ENCODE measurements at places on chromosomes 16 and 17.

DNA sequence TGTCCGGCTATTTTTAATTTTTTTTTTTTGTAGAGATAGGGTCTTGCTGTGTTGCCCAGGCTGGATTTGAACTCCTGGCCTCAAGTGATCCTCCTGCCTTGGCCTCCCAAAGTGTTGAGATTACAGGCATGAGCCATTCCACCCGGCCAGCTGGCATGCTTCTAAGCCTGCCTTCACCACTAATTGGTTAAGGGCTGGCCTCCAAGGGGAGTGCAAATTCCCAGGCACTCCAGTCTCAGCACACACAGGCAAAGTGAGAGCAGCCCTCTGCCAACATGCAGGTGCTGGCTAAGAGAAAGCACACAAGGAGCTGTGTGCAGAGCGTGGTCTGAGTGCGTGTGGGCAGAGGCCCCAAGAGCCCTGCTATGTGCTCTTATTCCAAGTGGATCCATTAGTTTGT, 149.8 kb upstream of the HS3ST2 start:
- no peak for DNase-seq

GRCh38 chr16:70573451-70574121, 50.0 kb downstream of the SF3B3 start:
- peak; percentile 46 for DNase-seq

DNA sequence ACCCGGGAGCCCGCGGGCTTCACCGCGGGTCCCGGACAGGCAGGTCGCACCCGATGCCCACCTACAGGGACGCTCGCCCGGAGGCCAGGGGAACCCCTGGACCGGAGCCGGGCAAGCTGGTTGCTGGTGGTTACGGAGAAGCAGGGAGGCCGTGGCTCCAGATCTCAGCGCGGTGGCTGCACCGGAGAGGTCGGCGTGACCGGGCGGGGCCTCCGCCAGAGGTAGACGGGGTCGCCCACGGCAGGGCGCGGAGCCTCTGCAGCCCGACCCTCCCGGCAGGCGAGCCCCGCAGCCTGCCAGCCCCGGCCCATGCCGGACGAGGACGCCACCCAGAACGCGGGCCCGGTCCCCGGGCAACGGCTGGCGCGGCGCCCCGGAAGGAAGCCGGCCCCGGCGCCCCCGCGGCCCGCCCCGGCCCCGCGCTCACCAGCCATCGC, 341 bp downstream of the PCYT2 start:
- DNase-seq, result no peak

GRCh38 chr17:77597418-77598240, 360.9 kb upstream of the TNRC6C start:
- DNase-seq, result no peak

DNA sequence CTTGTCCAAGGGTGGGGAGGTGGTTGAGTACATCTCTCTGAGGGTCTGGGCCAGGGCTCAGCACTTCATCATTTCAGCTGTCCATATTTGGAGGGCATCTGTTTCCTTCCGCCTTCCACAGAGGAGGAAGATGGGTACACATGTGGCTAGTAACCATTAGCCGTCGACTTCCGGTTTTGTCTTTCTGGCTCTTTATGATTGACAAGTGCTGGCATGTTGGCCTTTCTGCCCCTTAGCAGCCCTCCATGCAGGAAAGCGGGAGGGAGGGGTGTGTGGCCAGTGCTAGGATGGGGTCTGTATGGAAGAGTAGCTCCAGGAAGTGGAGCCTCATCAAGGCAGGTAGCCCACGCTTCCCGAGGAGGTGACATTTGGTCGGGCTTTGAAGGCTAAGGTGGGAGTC, 69.6 kb downstream of the RAI1 start:
- DNase-seq, result no peak

DNA sequence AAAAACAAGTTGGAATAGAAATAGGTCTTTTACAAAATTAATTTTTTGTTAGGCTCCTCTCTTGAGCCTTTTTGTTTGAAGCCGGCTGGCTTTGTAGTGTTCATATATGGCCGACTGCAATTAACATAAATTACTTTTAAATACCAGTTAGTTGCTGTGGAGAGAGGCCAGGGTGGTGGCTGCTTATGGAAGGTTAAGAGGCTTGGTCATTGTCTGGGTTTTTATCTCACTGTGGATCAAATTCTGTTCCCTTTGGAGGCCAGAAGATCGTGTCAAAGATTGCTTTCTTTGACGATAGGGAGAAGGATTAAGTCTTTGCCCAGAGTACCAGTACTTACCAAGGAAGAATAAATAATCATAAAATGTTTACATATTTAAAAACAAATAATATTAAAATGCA, 39.9 kb downstream of the MSI2 start:
- DNase-seq, result no peak
